ENCODE measurements at places on chromosomes 6 and 20.

- no peak for DNase-seq
Measured at GRCh38 chr20:10511170-10511508, 76.0 kb downstream of the SLX4IP start.

- no peak for DNase-seq
Measured at GRCh38 chr6:85405853-85406198, 44.1 kb upstream of the NT5E start.

DNA sequence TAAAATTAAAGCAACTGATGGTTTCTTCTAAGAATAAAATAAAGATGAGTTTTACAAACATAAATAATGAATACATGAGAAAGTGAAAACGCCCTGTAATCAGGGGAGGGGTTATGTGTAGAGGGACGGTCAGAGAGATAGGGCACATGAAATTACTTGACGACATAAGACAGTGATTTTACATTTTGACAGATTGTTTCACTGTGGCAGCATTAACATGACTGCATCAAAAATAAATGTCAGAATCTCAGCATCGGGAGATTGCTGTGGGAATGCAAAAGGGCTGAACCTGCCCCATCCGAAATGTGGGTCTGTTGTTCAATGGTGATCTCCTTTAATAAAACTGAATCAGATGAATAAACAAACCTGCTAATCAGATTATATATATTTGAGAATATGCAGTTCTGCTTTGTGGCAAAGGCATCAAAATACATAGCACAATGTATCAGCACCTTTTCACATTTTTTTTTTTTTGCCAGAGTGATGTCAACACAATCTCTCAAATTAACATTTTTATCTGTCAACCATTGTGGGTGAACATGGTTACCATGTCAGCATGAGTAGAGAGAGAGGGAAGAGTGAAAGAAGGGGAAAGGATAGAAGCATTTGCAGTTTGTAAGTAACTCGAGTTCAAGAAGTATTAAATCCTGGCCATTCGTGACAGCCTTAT is 177.1 kb upstream of the MAN1A1 start:
- no peak for DNase-seq

GRCh38 chr6:83860782-83861495 is 1.4 kb downstream of the CYB5R4 start:
- no peak for DNase-seq

- DNase-seq, result no peak
Measured at GRCh38 chr20:44997668-44998067, 31.4 kb downstream of the STK4 start.

GRCh38 chr20:5120185-5120476 is 373 bp upstream of the PCNA start:
- DNase-seq, result no peak

DNA sequence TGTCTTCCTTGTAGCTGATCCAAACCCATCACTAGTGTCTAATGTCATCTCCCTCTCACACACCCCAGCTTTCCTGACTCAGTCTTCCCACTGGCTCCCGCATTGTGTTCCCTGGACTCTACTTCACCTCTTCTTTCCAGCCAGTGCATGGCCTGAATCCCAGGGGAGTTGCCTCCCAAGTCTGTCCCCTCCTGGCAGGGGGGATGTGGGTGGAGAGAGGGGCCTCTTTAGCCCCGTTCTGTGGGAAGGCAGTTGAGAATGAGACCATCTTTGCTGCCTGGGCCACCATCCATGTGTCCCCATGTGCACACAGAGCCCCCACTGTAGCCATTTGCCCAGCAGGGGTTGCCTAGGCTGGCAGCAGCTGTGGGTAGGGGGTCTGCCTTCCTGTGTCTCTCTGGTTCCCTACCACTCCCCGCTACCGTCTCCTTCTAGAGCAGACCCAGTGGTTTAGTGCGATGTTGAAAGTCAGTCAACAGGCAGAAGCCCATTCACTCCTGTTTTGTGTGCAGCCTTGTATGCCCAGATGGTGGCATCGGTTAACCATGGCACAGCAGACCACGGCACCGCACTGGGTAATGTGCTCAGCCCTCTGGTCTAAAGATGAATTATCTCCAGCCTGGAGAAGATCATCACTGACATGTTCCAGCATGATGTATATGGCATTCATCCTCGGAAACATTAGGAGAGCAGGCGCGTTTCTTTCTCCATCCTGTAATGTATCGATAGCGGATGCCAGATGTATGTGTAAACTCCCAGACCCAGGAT is 178.8 kb upstream of the SNX9 start:
- DNase-seq, result no peak

GRCh38 chr20:53948383-53949318 is 121.7 kb downstream of the BCAS1 start:
- DNase-seq, result no peak

- DNase-seq, result no peak
Measured at GRCh38 chr6:6080975-6081374, 74.2 kb upstream of the NRN1 start.

DNA sequence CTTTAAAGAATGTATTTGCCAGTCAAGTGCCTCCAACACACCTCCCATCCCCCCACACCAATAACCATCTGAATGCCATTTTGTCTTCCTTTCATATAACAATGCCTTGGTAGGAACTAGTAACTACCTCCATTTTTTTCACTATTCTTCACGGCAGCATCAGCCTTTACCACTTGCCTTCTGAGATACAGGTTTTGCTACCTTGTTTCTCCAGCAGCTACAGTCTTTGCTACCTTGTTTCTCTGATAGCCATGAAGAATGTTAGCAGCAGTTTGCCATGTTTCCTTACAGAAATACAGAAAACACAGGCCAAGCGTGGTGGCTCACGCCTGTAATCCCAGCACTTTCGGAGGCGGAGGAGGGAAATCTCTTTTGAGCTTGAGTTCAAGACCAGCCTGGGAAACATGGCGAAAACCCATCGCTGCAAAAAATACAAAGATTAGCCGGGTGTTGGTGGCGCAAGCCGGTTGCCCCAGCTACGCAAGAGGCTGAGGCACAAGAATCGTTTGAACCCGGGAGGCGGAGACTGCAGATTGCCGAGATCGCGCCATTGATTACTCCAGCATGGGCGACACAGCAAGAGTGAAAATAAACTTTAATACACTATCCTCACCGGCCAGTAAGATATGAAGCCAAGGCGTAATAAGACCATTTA is 100.9 kb downstream of the HFE start:
- DNase-seq, result no peak

DNA sequence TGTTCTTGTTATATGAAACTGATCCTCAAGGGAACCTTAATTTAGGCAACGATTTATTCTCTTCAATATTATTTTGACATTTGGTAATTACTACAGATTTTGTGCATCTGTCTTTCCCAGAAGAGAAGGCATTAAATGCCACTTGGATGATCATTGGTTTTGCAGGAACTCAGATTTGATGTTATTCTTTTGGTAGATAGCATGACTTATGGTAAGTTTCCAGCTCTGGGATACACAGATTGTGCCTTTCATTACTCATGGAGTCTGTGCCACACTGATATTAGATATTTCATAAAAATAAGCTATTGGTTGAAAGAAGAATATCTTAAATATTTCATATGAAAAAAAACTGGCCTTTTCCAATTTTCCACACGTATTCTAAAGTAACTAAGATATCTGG is 120.1 kb downstream of the AIG1 start:
- no peak for DNase-seq

DNA sequence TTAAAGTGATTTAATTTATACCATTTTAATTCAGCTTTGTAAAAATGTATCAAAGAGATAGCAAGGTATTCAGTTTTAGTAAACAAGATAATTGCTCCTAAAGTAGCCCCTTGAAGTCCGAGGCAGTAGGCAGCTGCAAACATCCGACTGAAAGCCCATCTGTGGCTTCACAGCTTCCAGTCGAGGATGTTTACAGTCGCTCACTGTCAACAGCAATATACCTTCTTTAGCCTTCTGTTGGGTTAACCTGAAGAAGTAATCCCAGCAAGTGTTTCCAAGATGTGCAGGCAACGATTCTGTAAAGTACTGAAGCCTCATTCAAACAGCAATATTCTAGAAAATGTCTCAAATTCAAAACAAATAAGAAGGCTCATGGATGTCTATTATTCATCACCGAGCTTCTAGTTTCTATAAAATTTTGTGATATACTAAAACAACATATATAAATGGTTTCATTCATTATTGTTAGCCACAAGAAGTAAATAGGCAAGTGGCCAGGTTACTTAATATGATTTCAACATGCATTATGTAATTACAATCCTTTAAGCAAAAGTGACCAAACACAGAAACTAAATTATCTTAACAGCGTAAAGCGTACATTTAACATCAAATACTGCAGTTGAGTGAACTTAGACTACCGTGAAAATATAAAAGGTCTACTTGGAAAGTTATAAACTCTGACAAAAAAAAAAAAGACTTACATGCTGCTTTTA is 115.0 kb downstream of the OGFRL1 start:
- DNase-seq, result no peak

GRCh38 chr6:55868771-55869479 is 6.5 kb downstream of the BMP5 start:
- DNase-seq, result peak; percentile 72

GRCh38 chr6:43778976-43779851 is 9.2 kb downstream of the VEGFA start:
- no peak for DNase-seq

DNA sequence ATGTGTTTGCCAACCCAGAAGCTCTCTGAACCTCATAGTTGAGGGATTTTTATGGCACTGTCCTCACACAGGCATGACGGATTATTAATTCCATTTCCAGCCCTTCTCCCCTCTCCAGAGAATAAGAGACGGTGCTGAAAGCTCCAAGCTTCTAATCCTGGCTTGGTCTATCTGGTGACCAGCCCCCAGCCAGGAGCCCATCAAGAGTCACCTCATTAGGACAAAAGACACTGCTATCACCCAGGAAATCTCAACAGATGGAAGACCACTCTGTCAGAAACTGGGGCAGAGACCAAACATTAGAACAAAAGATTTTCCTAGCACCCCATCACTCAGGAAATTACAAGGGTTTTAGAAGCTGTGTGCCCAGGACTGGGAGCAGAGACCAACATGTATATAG is 48.2 kb downstream of the STMND1 start:
- no peak for DNase-seq

DNA sequence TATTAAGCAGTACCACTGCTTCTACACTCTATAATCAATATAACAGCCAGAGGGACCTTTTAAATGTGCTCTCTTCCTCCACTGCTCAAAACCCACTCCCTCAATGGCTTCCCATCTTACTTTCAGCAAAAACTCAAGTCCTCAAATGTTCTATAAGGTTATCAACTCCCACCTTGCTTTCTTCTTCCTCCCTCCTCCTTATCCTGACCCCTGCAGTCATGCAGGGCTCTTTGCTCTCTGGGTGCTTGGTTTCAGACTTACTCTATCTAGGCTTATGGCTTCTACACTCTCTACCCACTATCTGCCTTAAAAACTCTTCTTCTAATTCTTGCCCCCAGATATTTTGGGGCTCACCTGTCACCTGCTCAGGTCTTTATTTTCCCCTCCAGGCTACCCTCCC is 5.3 kb downstream of the ARHGAP18 start:
- DNase-seq, result no peak

DNA sequence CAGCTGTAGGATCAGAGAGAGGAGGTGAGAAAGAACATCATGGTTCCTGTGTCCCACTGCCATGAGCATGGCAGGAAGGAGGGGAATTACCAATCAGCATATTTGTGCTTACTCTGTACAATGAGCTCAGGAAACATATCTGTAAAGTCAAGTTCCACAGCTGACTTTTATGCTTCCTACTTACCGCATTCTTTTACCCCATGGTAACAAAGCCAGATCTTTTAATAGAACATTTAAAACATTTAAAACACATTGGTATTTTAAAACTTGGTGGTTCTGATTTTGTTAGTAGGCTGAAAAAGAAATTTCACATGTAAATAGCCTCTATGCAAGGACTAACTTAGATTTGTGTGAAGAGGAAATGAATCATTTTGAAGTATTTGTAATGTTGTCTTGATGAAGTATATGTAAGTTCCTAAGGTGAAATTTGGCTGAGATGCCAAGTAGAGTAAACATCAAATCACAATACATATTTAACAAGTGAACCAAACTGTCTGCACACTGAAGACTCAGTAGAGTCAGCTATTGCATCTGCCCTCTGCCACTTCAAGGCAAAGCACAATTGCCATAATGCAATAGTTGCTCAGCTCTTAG is 114.7 kb downstream of the GJA10 start:
- no peak for DNase-seq

DNA sequence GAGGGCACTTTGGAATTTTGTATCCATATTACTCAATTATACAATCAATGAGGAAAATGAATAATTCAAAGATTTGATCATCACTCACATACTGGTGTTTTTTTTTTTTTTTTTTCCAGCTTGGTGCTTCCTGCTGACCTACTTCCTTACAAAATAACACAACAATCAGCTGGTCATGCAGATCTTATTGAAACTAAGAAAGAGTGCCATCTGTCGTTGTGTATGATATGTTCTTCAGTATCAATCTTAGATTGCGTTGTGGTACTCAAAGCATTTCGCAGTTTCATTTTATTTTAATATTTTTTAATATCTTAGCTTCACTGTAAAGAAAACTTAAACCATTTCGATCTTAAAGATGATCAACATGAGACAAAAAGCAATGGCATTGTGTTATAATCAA is 155.6 kb downstream of the OGFRL1 start:
- no peak for DNase-seq

DNA sequence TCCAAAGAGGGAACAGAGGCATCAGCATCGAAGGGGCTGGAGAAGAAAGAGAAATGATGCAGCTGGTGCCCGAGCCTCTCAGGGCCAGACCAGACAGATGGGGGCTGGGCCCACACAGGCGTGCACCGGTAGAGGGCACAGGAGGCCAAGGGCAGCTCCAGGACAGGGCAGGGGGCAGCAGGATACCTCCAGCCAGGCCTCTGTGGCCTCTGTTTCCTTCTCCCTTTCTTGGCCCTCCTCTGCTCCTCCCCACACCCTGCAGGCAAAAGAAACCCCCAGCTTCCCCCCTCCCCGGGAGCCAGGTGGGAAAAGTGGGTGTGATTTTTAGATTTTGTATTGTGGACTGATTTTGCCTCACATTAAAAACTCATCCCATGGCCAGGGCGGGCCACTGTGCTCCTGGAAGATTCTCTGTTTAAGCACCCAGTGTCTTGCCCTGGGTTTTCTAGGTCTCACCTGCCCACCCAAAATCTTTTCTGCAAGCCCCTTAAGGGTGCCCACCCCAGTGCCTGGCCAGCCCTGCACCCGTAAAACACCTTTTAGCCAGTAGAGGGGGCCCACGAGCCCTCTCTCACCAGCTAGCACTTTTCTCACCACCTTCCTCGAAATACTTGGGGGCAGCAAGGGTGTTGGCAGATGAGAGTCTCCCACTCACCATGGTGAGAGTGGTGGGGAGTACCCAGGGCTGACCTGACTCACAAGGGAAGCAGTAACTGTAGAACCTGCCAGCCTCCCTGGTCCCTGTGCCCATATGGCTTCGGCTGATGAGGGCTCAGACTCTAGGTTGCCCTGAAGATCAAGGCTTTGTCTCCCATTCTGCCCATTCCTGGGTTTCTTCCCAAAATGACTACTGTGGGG is 35.7 kb upstream of the ID1 start:
- DNase-seq, result peak; percentile 39

- DNase-seq, result no peak
Measured at GRCh38 chr6:57216235-57217101, 5.6 kb downstream of the RAB23 start.

GRCh38 chr20:21557241-21558020 is 43.6 kb upstream of the NKX2-2 start:
- DNase-seq, result no peak
